ENCODE measurements at places on chromosomes 7 and 10. TPM values are rescaled to one million over a fixed set of nuclear protein-coding genes. Genes with fewer than 3 reads are reported as not detected.

HKDC1 gene
- total RNA-seq = 0.15 TPM

GHRHR gene
- total RNA-seq = not detected

RNF32 gene
- 0.20 TPM for total RNA-seq

AGAP5 gene
- total RNA-seq = 7.4 TPM
